GM23338 (cell line): ENCODE measurements at places on chromosomes 7 and 10.

DNA sequence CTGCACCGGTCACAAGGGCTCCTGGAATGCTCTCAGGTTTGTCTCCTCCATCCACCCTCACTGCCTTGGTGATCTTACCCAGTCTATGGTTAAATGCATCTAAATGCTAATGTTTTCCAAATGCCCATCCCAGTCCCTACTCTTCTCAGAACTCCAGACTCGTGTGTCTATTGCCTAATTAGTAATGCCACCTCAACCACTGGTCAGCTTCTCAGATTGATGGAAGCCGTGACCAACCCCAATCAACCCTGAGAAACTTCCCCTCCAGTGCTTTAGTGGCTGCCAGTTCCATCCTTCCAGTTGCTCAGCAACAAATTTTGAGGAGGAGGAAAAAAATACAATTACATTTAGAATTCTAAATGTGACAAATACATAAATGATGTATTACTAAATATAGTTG is 18.6 kb downstream of the NUDCD3 start:
- no peak for DNase-seq

- no peak for DNase-seq
Observed at GRCh38 chr7:98054585-98054984, 52.1 kb upstream of the LMTK2 start.

- no peak for DNase-seq
Observed at GRCh38 chr10:3095373-3096139, 28.2 kb downstream of the PFKP start.

GRCh38 chr7:27179030-27179429 is 4.9 kb upstream of the HOXA10 start:
- no peak for DNase-seq

DNA sequence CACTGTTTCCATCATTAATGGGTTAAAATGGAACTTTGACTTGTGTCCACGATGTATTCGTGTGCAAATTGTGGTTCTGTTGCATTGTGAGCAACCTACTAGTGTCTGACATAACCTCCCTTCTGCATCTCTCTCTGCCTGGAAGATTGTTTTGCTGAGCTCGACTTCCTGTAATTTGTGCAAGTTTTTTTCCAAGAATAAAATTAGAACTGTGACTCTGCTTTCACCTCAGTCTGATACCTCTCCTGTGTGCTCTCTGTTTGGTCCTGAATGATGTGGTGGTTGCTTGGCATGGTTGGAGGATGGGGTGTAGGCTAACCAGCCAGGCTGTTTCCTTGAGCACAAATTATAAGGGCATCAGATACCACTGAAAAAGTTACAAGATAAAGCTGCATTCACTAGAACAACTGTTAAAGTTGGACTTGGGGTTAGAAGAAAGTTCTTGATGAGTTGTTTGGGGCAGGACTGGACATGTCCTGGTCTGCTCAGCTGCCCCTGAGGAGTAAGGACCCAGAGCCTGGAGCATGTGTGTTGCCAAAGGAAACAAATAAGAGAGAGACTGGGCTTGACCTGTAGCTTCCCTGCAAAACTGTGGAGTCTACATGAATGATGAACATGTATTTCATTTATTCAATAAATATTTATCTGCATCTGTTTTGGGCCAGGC is 1.9 kb upstream of the VOPP1 start:
- DNase-seq: no peak

- DNase-seq: no peak
Observed at GRCh38 chr7:50275430-50275829, 29.1 kb upstream of the IKZF1 start.

DNA sequence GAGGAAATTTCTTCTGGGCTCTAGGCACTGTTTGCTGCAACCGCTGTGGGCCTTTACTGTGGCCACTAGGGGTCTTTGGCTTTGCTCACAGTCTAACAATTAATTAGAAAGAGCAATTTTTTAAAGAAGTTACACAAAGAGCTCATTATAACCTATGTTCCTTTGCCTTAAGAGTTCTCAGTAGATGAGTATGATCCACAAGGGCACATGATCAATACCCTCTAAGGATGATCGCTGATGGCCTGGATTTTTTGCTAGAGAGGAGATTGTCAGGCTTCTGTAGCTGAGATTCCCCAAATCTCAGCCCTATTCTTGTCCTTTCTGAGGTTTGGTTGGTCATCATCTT is 80.8 kb upstream of the RHOBTB1 start:
- DNase-seq: peak; percentile 73

- DNase-seq: no peak
Observed at GRCh38 chr10:26323219-26323618, 106.6 kb downstream of the GAD2 start.

DNA sequence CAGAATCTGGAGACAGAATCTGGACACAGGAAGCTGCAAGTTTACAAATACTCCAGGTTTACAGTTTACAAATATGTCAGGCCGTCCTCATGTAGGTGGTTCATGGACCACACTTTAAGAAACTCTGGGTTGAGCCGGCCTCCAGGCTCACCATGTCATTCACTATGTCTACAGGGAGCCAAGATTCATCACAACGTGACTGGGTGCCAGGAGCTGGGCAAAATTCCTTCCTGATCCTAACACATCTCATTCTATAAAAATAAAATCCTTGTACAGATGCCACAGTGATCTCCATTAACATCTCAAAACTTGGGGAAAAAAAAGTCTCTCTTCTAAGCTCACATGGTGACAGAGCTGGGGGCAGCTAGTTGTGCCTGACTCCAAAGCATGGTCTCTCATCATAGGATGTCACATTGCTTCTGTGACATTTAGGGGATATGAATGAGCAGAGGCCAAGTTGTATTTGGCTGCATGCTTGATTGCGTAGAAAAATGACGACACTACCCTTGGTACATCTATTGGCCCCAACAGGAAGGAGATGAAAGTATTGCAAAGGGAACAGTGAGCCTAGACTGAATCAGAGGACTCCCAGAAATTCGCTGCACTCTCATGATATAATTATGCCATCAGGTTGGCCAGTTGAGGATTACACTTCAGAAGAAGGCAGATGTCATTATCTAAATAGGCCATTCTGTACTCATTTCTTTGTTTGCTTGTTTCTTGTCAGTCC is 35.9 kb downstream of the MTURN start:
- DNase-seq: no peak

GRCh38 chr7:123716877-123717276 is 31.9 kb downstream of the WASL start:
- DNase-seq: peak; percentile 38

GRCh38 chr10:97612386-97612785 is 20.9 kb downstream of the MORN4 start:
- peak; percentile 81 for DNase-seq

- no peak for DNase-seq
Observed at GRCh38 chr7:111083413-111083812, 7.5 kb upstream of the LRRN3 start.

DNA sequence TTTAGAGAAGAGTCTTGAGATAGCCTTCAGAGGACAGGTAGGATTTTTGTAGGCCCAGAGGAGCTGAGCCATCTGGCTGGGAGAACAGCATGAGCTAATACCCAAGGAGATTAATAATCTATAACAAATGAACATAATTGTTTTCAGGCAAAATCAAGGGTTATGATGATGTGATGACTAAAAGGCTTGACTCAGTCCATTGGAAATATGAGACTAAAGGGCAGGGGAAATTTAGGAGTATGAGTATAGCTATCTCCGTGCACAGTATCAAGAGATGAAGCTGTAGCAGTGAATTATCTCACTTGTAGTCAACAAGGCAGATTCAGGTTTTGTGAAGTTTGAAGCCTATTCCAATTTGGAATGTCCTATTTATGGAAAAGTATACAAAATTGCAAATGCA is 40.1 kb downstream of the CSTF2T start:
- DNase-seq: no peak

DNA sequence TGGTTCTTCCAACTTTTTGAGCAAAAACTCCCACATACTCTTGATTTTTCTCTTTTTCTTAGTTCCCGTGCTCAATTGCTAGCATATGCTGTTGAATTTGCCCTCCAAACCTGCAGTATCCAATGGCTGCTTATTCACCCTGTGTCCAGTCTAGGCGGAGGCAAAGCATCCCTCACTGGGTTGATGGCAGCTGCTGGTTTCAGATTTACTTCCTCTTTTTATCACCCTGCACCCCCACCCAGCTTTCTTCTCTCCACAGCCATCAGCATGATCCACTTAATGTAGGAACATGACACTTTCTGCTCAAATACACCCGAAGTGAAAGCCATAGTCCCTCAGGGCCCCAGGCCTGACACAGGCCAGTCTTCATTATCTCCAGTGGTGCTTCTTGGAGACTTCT is 87.6 kb upstream of the ADARB2 start:
- no peak for DNase-seq
